ENCODE measurements at places on chromosomes 12 and 14.

- DNase-seq, result peak; percentile 66
Observed at GRCh38 chr14:74611650-74612349, at the start of gene LTBP2. TSS of gene LTBP2 (minus strand) at chr14:74612237. CDS start at chr14:74611944, 293 bp downstream.

GRCh38 chr12:103928682-103929045 is 1.5 kb upstream of the HSP90B1 start:
- DNase-seq, result no peak

- no peak for DNase-seq
Observed at GRCh38 chr12:5789469-5789968, 155.5 kb downstream of the ANO2 start.

GRCh38 chr12:31020385-31021166 is 53.1 kb upstream of the DDX11 start:
- peak; percentile 29 for DNase-seq

GRCh38 chr14:74627076-74627475 is 15.0 kb upstream of the LTBP2 start:
- no peak for DNase-seq

GRCh38 chr12:66603461-66603860 is 75.4 kb downstream of the GRIP1 start:
- DNase-seq, result no peak

- DNase-seq, result no peak
Observed at GRCh38 chr12:63792338-63792737, 12.6 kb downstream of the RXYLT1 start.

GRCh38 chr14:87397499-87397898 is 595.5 kb downstream of the GALC start:
- no peak for DNase-seq

- no peak for DNase-seq
Observed at GRCh38 chr12:75709503-75709902, 198.1 kb upstream of the KRR1 start.

DNA sequence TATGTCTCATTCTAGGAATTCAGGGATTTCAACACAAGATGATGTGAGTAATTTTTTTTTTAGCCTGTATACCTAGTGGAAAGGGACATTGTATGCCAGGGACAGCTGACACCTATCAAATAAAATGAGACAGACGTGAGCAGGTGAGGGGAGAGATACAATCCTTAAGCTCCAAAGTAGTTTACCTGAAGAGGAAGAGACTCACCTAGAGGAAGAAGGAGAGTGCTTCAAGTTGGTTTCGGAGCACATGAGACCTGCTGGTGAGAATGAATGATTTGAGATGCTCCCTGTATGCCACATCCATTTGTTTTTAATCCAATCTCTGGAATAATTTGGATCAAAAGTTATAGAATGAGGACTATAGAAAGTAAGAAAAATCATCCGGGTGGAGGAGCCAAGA is 915.4 kb upstream of the FBXO33 start:
- DNase-seq, result no peak

DNA sequence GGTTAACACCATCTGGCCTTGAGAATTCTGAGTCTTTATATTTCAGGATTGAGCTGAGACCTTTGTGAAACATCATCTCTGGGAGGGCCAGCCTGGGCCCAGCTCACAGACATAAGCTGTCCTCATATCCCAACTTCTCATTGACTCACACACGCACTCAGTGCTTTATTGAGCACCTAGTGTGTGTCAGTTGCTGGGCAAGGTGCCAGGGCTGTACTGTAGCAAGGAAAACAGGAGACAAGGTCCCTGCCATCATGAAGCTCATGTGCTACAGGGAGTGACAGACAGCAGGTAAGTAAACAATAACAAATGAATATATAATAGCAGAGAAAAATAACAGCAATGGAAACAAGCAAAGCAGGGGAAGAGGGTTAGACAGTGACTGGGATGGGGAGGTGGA is 30.5 kb upstream of the CCDC63 start:
- DNase-seq, result no peak

DNA sequence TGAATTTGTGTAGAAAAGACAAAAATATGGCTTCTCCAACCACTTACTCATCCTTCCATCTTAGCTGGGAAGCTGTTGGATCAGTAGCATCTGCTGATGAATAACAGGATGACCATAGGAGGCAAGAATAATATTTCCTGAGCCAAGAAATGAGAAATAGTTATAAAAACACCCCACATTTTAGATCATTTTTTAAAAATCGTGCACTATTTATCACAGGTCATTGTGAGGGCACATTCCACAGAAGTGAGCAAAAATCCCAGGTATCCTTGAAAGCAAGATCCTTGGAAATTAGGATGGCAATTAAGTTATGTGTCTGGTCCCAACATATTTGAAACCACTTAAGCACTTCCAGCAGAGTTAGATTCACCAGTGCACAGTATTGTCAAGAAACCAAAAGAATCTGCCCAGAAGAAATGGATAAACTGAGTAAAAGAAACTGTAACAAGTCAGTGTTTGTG is 8.4 kb downstream of the FAR2 start:
- no peak for DNase-seq

GRCh38 chr12:112684742-112685141 is 106.8 kb upstream of the RPH3A start:
- no peak for DNase-seq

DNA sequence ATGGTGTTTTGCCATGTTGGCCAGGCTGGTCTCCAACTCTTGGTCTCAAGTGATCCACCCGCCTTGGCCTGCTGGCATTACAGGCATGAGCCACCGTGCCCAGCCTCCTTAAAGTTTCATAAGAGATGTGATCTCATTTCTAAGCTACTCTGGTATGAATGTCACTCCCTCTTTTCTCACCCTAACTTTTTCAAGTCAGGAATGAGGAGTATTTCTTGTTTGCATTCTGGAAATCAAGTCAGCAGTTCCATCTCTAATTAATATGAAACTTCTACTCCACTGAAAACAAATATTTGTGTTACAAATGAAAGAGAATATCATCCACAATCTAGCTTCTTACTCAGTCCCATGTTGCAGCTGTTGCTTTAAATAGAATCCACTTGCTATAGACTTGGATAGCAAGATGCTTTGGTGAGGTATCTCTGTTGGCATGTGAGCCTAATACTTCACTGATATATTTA is 61.3 kb downstream of the ARF6 start:
- no peak for DNase-seq

DNA sequence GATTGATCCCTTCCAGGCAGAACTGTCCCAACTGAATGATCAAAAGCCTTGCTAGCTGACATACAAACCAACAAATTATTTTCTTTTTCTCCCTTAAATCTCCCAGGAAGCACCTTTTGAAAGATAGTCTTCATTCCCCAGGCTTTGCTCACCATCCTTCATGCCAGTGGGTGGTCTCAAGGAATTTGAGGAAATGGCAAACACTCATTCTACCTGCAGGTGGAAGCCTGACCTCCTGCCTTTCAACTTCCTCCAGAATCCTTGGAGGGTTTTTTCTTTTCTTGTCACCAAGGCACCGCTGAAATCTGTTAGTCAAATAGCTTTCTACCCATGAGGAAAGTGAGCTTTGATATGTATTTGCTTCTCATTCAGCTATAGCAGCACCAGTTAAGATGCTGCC is 128.5 kb downstream of the WIF1 start:
- no peak for DNase-seq

- no peak for DNase-seq
Observed at GRCh38 chr14:55116246-55117030, 12.6 kb upstream of the LGALS3 start.

GRCh38 chr12:28539691-28540323 is 349.6 kb downstream of the CCDC91 start:
- no peak for DNase-seq

DNA sequence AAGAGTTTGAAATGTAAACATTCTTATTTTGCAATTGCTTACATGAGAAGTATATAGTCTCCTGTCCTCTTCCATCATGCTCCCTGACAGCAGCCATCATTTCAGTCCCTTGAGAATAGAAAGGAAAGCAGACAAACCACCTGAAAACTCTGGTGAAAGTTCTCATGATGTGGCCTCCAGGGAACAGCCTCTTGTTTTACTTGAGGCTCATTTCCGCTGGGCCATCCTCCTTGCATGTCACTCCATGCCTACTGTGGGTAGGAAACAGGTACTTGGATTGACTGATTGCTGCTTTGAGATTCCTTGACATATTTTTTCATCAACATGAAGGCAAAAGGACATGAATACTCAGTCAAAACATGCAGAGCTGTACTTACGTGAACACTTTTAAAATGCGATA is 6.0 kb downstream of the SYT1 start:
- DNase-seq, result no peak

GRCh38 chr14:63014621-63015020 is 30.6 kb downstream of the KCNH5 start:
- DNase-seq, result no peak

DNA sequence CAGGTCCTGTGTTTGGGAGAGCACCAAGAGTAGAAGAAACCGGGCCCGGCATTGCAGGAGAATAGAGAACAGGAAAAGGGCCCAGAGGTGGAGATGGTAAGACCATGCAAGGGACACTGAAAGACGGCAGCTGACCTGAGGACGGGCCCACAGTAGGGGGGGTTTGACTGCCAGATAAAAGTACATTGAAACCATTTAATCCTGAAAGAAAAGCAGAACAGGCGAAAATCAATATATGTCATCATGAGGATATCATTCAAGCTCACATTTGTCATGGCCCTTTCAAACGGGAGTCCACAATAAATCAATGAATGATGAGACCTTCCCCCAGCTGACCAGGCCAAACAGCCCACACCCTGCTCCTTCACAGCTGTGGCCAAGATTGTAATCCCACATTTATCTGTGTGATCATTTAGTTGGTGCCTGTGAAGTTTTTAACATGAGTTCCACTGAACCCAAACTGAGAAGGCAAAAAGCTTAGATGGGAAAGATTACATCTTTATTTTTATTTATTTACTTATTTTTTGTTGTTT is 39.5 kb downstream of the E2F7 start:
- DNase-seq, result no peak

DNA sequence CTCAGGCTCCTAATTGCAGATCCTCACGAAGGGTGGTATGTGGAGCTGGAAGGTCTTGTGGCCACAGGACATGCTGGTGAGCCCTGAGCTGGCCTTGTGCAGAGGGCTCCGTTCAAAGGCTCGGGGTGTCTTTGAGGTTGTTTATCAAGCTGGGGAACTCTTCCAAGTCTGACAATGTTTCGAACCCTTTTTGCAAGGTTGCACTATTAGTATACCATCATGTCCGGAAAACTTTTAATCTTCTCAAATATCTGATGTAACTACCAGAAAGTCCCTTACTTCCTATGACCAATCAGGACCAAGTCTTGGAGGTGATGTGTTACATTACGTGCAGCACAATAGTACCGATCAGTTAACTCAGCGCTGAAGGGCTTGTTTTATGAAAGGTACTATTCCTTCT is 21.5 kb downstream of the UBR7 start:
- no peak for DNase-seq

GRCh38 chr12:131239384-131240094 is 285.8 kb downstream of the ADGRD1 start:
- no peak for DNase-seq

DNA sequence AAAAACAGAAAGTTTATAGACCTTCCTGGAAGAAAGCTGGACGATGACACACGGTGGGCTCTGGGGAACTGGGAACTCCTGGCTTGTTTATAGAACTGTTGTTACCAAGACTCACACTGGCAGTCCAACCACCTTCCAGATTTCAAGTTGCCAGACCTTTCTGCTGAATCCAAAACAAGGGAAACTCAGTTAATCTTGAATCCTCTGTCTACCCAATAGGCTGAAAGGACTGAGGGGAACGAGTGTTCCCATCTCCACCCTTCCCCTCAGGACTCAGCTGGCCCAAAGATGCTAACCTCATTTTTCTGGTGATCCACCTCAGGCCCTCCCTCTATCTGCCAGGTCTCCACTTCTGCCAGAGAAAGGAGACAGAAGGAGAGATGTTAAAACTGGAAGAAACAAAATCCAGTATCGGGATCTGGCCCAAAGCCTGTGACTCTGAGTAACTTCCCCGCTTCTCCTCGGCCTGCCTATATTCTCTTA is 231.4 kb downstream of the ANO2 start:
- peak; percentile 30 for DNase-seq

DNA sequence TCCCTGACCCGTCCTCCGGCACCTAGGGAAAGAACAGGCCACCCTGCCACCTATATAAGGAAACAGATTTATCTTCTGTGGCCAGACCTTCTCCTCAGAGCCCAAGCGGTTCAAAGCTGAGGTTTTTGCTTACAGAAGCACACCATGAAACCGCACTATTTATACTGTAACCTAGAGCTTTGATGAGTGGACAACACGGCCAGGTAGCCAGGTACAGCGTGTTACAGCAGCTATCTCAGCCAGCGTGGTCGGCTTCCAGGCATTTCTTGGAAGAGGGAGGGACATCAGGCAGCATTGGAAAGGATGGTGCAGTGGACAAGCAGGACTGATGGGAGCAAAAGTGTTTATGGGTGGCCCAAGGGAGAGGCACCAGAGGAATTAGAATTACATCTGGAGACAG is 34.4 kb downstream of the TTC7B start:
- DNase-seq, result no peak

DNA sequence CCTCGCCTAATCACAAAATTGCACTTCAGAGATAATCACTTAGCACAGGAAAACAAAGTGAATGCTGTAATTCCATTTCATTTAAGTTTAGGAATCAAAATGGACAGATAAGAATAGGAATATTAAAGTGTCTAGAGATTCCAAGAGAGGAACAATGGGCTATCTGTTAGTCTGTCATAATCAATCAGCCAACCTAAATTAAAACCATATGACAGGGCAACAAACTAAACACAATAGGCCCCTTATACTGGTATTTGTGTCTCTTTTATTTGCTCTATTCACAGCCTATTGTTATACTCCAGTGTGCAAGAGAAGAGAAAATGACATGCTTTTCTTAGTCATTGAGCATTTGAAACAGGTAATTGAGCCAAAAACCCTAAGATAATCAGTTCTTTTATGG is 259.4 kb downstream of the PRKD1 start:
- no peak for DNase-seq

DNA sequence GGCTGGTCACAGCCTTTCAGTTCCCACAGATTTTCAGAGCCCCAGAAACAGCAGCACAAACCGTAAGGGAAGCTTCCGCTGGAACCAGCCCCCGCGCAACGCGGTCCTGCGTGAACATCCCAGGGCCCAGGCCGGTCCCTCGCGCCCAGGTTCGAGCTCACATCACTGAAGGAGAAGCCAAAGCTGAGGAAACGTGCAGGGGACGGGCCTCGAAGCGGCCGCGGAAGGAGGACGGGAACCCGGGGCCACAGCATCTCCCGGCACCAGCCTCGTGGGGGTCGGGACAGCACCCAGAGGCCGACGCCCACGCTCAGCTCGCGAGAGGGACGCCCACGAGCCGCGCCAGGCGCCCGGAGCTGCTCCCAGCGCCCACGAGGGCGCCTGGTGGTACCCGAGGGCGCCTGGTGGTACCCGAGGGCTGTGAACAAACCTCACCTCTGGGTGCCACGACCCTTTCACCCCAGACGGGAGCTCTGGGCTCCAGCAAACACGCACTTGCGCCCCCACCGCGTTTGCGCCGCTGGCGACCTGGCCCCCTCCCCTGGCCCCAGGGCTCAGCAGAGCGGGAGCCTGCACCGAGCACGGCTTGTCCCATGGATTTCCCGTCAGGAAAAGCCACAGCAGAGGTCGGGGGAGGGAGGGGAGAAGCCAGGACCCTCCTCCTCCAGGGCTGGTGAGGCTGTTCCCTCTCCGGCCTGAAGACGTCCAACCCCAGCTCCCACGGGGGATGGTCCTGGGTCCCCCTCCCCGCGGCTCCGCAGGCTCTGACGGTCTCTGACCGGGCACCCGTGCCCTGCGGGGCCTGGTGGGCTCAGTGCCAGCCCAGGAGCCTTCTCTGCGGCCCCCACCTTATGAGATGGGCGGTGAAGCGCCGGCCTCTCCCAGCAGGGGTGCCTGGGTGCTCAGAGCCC is 6.9 kb downstream of the LRCOL1 start:
- DNase-seq, result no peak

Data from ecto neural progenitor cell (in vitro differentiated cells).